ENCODE measurements at places on chromosomes 12 and 14.

- DNase-seq, result no peak
Observed at GRCh38 chr14:89844508-89844907, 110.0 kb downstream of the EFCAB11 start.

DNA sequence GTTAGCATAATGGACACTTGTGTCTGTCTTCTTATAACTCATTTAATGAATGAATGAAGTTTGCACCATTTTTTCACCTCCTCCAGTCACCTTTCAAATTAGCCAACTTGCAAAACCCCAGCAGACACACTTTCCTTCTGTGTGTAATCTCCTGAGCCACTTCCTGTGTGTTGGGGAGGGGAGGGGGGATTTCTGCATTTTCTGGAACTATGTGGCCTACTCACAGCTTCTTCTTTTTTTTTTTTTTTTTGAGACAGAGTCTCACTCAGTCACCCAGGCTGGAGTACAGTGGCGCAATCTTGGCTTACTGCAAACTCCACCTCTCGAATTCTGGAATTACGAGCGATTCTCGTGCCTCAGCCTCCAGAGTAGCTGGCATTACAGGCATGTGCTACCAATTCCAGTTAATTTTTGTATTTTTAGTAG is 4.1 kb upstream of the SERPINA1 start:
- DNase-seq, result no peak

DNA sequence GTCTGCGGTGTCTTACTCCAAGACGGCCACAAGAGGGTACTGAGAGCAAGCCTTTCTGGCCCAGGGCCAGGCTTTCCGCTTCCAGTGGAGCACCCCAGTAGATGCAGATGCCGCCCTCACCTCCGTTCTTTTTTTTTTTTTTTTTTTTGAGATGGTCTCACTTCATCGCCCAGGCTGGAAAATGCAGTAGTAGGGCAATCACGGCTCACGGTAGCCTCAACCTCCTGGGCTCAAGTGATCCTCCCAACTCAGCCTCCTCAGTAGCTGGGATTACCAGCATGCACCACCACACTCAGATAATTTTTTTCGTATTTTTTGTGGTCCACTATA is 5.6 kb upstream of the LBHD2 start:
- DNase-seq, result peak; percentile 55

GRCh38 chr14:50559990-50560930 is at the start of gene ATL1:
Gene ATL1, plus strand, starts transcription at chr14:50560145. Its CDS starts 121 bp downstream, at chr14:50560266.
- peak; percentile 36 for DNase-seq

DNA sequence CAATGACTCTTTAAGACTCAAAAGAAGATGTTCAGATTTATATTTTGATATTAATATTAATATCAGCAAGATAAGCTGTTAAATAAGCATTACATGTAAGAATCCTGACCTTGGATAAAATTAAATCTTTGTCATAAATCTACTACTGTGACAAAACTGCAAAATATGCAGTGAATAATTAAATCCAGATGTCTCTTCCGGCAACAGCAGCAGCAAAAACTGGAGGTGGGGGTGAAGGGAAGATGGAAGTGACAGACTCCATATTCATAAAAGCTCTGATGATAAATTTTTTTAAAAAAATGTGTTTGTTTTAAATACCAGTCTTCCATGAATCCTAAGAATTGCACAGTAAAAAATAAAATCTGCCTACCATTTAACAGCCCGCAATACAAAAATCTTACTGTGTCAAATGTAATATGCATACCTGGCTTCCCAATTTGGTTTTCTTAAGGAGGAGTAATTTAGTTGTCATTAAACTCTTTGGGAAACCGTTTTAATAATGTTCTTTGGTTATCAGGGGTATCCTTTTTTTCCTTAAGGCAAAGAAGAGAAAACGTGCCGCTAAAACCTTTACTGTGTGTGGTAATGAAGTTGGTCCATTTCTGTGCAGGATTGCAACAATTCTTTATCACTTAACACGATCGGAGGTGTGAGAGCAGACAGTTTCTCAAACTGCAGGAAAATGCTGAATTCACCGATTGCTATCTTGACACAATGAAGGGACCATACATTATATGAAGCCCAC is 478.2 kb downstream of the DIO2 start:
- no peak for DNase-seq

DNA sequence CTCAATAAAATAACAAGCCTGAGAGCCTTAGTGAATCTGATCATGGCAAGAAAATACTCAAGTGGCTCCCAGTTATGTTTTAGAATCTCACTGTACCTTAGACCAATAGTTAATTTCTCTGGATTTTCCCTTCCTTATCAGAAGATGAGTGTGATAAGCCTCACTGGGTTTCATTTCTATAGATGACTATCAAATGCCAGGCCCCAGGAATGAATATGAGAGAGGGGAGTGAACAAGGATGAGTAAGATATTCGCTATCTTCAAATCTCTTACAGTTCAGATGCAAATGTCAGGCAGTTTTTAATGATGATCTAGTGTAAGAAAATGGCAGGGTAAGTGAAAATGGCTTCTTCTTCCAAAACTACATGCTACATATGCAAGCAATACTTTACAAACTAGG is 26.1 kb upstream of the OR10P1 start:
- DNase-seq, result no peak

- DNase-seq, result no peak
Observed at GRCh38 chr12:68294251-68294650, 37.9 kb downstream of the MDM1 start.

- no peak for DNase-seq
Observed at GRCh38 chr12:100346660-100347059, 10.2 kb upstream of the SLC17A8 start.

DNA sequence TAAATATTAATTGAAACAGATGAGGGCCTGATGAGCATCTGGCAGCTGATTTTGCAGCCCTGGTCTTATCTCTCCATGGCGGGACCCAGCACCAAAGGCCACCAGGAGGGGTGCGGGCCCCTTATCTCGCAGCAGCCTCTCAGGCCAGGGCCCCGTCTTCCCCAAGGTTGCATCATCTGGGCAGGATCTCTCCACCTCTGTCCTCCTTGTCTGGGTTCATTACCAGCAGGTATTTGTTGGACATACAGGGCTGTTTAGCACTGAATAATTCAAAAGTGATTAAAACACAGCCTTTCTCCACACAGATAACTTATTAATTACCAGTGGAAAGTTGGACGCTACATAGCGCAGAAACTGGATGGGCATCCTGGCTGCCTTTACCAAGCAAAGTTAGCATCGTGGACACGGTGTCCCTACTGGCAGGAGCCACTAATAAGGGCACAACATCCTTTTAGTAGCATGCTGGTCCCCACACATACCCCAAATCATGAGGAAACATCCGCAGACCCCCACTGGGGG is 25.8 kb downstream of the TMEM120B start:
- DNase-seq, result no peak

DNA sequence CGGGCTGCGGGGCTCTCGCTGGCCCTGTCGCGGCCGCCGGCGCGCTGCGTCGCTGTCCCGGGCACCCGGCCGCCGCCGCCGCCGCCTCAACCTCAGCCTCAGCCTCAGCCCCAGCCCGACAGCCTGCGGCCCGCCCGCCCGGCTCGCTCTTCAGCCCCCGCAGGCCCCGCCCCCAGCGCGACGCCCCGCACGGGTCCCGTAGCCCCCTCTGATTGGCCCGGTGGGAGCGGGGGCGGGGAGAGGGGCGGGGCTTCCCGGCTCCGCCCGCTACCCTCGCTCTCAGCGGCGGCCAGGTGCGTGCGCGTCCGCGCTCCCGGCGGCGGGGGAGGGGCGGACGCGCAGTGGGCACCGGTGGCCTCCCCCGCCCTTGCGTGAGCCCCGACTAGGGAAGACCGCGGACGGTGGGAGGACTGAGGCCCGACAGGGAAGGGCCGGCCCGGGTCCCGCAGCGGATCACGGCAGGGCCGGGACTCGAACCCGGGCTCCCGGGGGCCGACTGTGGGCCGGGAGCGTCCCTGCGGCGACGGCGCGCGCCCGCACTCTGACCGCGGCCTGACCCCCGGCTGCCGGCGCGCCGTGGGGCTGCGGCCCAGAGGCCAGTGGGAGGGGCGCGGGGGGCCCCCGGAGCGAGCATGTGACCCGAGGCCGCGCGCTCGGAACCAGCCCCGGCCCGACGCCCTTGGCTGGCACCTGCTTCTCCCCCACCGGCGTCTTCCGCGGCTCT is at the start of gene PPP1R13B:
Gene PPP1R13B (minus strand): TSS at position 125 of the 724 bp plus-strand sequence. CDS start 268 bp downstream, outside the sequence.
- DNase-seq, result peak; percentile 93

GRCh38 chr14:36857842-36858445 is 196.3 kb downstream of the PAX9 start:
- DNase-seq, result no peak

DNA sequence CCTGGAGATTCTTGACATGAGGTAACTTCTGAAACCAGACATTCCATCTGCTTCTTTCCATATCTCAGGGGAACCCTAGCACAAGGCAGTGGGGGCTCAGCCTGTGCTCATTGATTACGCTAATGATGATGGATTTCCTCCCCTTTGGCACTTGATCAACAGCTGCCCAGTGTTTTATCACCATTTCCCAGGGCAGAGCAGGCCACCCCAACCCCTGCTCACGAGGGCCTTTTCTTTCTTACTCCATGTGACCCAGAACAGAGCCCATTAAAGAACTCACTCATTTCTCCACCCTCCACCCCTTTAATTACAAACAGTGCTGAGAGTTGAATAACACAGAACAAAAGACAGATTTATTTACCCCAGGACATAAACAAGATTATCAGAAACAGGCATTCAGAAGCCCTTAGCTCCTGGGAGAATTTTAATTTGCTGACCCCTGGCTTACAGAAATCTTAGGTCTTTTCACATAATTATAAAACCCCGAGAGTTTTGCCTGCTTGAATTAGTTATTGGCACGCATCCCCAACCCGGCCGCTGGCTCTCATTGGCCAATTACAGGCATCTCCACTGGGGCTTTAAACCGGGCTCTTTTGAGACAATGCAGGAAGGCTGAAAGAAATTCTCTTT is 32.0 kb upstream of the CCDC60 start:
- DNase-seq, result no peak

DNA sequence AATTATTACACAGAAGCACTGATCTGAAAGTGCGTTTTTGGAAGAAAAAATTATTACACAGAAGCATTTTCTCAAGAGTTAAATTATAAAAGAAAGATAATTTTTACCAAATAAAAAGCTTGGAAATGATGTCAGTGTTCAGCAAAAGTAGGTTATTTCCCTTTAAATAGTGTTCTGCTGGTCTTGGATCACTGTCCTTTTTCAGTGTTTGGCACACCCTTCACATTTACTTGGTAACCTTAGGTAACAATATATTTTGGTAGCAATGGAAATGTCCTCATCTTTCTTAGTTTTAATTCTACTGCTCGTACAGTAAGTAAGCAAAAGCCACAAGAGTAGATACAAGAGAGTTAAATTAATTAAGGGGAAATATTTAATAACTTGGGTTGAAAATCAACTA is 40.3 kb downstream of the FERMT2 start:
- no peak for DNase-seq
